ENCODE measurements at places on chromosomes 2 and 18.

DNA sequence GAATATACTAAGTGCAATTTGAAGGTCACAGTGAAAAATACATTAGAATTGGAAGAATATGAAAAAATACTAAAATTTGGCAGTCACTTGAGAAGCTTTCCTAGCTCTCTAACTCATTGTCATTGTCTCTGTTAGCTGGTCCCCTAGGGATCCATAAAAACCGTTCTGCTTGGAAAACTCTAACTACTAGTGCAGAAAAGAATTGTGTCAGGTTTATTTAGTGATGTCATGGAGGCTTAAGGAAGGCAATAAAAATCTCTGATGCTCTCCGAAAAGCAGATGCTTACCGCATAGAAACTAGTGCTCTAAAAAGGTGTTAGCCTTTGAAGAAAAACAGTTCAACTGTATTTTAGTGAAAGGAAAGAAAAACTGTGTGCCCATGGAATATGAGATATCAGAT lies 150.1 kb upstream of the DLGAP1 start:
- DNase-seq = no peak

- DNase-seq = no peak
Observed at GRCh38 chr18:75538727-75539126, 111.2 kb upstream of the SMIM21 start.

DNA sequence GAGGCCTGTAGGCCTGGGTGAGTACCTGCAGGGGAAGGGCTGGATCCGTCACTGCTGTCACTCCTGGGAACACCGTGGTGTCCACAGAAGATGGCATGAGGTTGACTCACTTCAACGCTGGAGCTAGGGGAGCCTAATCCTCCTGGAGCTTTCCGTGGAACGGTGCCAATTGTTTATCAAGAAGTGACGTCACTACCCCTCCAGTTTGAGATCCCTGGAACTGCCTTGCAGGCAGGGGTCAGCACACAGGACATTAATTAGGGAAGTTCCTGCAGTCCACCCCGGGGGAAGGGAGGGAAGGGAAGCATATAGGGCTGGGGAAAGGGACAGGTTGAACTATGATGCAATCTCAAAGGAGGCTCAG lies 408.6 kb downstream of the GALR1 start:
- DNase-seq = no peak

- DNase-seq = no peak
Observed at GRCh38 chr2:23512778-23513177, 127.8 kb downstream of the KLHL29 start.

GRCh38 chr2:16642088-16642487 lies 23.5 kb downstream of the CYRIA start:
- DNase-seq = no peak

GRCh38 chr2:241708879-241709278 lies 7.0 kb downstream of the ING5 start:
- DNase-seq = no peak

GRCh38 chr2:200861617-200862155 lies 2.8 kb downstream of the CLK1 start:
- no peak for DNase-seq

DNA sequence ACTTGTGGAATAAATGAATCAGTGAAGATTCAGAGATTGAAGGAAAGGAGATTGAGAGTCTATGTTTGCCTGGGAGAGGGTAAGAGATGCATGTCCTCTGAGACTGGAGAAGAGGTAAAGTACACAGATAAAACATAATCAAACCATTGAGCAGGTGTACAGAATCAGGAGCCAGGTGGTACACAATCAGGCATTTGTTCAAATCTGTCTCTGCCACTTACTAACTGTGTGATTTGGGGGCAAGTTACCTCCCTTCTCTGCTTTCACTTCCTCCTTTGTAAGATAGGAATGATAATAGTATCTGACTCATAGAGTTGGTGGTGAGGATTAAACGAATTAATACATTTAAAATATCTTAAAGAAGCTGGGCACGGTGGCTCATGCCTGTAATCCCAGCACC lies 94.0 kb downstream of the CDK15 start:
- DNase-seq = no peak

- DNase-seq = no peak
Observed at GRCh38 chr2:27164960-27165763, 16.4 kb downstream of the TCF23 start.

DNA sequence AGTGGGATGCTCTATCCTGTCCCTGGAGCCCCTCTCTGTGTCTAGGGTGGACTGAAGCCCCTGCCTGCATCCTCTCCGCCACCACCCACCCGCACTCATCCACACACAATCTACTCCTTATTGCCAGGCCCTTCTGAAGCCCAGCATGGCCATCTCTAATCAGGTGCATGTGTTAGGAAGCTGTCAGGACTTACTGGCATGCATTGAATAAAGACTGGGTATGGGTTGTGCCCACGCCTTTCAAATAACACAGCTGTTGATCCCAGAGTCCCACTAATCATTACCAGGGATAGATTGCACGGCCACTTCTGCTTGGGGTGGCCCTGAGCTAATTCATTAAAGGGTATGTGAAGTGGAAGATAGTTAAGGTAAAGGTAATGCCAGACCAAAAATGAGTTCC lies 88.4 kb downstream of the CABLES1 start:
- DNase-seq = no peak

DNA sequence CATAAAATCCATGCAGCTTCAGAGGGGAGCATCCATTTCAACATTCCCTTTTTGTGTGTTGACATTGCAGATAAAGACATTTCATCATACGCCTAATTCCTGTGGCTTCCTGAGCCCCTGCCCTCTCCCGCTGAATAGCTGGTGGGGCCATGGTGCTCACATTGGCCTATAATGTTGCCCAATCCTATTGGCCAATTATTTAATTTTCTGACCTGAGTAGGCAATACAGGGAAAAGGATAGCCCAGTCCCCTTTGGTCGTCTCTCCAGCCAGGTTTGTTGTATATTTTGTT lies 163.8 kb upstream of the MYCN start:
- DNase-seq = no peak

GRCh38 chr2:173652767-173653431 lies 298.2 kb downstream of the CDCA7 start:
- DNase-seq = peak; percentile 94

- no peak for DNase-seq
Observed at GRCh38 chr2:212592695-212593094, 54.1 kb upstream of the ERBB4 start.

- no peak for DNase-seq
Observed at GRCh38 chr2:185567940-185568339, 170.7 kb upstream of the FSIP2 start.

GRCh38 chr2:64029116-64029665 lies 10.0 kb upstream of the VPS54 start:
- no peak for DNase-seq

DNA sequence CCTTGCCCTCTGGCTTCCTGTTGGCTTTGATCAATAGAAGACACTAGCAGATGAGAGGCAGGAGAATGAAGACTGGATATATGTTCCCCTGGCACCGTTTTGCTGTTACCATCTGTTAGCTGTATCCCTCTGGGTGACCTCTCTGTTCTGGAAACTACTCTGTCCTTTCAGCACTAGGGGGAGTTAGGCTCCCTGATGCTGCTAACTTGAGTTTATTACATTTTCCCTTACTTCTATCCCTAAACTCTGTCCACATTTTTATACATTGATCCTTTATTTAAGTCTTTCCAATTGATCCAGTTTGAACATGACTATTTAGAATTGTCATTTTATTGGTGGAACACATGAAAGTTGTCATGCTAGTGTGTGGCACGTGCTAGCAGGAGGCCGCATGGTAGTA lies 1014.3 kb upstream of the CDH2 start:
- DNase-seq = no peak

DNA sequence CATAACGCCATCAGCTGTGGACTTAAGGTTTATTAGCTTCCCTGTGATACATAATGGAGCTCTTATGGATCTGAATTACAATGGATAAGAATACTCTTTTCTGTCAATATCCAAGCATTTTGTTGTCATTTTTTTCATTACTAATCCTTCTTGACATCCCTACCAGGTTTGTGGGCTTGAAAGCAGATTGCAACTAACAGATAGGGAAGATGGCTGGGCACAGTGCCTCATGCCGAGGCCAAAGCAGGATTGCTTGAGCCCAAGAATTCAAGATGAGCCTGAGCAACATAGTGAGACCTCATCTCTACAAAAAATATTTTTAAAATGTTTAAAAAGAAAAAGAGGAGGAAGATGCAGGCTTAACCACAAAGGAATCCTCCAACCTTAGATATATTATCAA lies 42.4 kb downstream of the ASXL2 start:
- no peak for DNase-seq

DNA sequence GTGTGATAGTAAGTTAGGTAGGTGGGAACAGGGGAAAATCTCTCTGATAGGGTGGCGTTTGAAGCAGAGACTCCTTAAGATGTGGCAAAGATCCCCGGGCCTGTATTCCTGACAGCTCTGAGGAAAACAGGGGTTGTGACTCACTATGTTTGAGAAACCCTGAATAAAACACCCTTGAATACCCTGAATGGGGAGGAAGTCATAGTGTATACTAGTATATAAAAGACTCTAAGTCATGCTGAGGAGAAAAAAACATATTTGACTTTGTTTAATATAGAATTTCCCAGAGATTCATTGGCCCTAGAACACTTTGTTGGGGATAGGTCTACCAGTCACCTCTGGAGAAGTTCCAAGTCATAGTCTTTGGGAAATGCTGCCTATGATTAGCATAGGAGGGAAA lies 590.9 kb downstream of the IRS1 start:
- no peak for DNase-seq

- no peak for DNase-seq
Observed at GRCh38 chr2:16747257-16747656, 81.6 kb upstream of the CYRIA start.

DNA sequence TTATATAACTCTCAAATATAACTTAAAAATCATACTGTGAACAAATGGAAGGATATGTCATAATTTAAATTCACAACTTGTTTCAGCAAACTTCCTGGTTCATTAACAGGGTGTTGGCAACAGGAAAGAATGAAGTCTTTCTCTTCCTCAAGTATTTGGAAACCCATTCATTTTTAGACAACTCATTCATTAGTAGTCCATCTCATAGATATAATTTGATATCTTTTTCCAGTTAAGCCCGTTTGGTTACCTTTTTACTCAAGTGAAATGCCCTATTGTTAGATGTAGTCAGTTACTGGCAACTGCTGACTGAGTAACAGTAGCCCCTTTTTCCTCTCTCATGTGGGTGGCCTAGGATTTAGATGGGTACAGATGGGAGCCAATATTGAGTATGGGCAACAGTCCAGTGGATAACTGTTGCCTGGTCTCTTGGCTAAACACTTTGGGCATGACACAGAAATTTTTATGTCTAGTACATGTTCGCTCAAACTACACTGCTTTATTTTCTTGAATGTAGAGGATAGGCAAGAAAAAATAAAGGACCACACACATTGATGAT lies 4.6 kb upstream of the UGP2 start:
- no peak for DNase-seq

DNA sequence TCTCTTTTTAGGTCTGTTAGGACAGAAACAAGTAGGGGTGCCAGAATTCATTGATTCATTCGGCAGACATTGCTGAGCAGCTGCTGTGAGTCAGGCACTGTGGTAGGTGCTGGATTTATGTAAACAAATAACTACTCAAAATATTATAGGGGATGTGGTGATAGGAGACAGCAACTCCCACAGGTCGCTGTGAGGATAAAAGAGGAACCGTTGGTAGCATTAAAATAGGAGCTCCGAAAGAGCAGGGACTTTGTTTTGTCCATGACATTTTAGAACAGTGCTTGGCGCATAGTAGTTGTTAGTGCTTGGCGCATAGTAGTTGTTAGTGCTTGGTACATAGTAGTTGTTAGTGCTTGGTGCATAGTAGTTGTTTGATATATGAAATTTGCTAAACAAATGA lies 29.2 kb downstream of the ATP6V1C2 start:
- DNase-seq = no peak

DNA sequence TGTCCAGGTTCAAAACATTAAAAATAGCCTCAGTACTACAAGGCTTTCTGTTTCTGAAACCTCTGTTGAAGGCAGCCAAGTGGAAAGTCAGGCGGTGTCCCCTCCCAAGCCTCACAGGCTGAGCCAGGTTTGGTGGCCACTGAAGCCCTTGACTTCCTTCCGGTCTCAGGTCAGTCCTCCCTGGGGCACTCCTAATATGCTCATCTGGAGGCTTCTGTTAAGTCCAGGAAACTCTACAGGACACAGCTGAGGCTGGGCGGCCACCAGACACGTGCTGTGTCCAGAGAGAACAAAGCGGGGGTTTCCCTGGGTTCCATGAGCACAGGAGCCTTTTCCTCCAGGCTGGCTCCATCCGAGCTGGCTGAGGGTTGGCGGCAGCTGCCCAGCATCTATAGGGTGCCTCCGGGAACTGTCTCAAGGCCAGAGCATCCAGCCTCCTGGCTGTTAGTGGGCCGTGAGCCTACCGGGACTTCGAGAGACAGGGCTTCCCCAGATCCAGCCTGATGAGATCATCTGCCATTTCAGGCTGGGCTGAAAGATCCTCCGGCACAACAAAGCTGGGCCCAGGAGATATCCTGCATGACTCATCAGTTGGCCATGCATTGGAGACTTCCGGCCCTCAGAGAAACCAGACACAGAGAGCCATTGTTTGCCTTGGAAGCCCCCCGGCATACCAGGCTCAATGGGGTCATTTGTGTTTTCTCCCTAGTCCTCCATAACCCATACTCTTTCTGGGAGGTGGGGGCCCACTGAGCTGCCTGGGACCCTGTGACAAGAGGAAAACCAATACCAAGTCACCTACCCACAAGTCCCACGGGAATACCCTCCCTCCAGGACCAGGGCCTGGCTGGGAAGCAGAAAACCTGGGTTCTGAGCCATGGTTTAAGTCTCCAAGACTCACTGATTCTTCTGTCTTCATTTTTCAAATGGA lies 71.7 kb downstream of the HS1BP3 start:
- peak; percentile 94 for DNase-seq

DNA sequence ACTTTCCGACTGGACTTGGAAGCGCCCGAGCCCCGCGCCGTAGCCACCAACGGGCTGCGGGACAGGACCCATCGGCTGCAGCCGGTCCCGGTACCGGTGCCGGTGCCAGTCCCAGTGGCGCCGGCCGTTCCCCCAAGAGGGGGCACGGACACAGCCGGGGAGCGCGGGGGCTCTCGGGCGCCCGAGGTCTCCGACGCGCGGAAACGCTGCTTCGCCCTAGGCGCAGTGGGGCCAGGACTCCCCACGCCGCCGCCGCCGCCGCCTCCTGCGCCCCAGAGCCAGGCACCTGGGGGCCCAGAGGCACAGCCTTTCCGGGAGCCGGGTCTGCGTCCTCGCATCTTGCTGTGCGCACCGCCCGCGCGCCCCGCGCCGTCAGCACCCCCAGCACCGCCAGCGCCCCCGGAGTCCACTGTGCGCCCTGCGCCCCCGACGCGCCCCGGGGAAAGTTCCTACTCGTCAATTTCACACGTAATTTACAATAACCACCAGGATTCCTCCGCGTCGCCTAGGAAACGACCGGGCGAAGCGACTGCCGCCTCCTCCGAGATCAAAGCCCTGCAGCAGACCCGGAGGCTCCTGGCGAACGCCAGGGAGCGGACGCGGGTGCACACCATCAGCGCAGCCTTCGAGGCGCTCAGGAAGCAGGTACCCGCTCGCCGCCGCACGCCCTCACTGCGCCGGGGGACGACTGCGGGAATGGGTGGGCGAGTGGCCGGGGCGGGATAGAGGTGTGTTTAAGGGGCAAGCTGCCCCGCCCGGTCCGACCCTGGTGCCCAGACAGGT lies 713 bp downstream of the ATOH8 start:
- no peak for DNase-seq

Measured in HS-5 (cell line).